Stimulated activated CD4-positive, alpha-beta T cell treated with anti-CD3 and anti-CD28 coated beads, Interleukin-15, amount 100 ng/mL, for 24 hours (primary cell): ENCODE measurements at places on chromosomes 2 and 18.

GRCh38 chr2:64342195-64343099, 111.5 kb upstream of the LGALSL start:
- no peak for DNase-seq

DNA sequence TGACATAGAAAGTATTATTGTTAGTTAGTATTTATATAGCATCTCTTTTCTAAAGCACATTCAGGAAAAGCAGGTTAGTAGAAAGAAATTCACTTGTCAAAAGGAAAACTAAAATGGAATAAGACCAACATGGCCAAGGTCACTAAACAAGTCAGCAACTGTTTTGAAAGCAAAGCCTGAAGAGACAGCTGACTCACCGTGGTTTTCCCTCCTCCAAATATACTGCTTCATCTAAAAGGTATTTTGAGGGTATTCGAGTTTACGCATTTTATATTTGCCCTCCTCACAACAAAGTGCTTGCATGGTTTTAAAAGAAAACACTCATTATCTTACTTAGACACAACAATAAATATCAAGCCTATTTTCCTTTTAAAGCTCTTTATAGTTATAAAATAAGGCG, 24.0 kb downstream of the ZNF385B start:
- no peak for DNase-seq

DNA sequence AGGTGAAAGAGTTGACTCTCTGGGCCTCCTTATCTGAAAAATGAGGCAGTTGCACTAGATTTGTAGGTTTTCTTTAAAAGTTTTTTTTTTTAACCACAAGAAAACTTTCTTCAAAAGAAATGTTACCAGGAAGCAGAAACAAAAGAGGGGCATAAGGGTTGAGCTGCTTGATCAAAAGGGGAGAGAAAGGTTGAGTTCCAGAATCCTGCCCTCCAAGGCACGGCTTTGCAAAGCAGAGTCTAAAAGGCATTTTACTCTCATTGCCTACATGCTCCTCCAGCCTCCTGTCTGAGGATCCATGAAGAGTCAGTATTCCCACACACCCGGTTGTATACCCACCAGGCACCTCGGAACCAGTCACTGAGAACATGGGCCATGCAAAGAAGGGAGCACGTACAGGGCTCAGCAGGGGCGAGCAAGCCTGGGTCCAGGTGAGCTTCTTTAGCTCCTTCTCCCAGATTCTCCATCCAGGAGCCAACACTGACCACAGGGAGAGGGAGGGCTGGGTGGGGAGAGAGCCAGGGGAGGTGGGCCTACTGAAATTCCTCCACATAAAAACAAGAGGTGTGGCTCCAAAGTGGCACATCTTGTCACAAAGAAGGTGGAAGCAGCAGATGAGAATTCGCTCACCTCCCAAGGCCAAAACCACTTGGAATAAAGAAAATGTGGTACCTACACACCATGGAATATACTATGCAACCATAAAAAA, 116.0 kb upstream of the EPC2 start:
- no peak for DNase-seq

- no peak for DNase-seq
Measured at GRCh38 chr2:23839919-23840578, 86.9 kb downstream of the ATAD2B start.

GRCh38 chr18:55097456-55098170, 138.4 kb upstream of the CCDC68 start:
- no peak for DNase-seq

DNA sequence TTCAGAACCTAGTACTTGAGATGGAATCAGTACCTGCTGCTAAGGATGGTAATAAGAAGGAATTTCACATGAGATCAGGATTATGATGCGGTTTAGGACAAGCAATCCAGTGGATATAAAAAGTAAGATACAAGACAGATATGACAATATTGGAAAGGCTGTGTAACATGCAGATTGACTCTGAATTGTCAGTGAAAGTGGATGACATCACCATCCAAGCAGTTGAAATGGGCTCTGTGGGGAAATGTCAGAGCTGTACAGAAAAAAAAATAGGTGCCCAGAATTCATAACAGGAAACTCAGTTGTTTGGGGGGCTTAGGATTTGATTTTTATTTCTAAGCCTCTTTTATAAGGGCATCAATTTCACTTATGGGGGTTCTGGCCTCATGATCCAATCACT, 438.3 kb downstream of the SPAG16 start:
- DNase-seq: no peak

- no peak for DNase-seq
Measured at GRCh38 chr2:111178730-111179405, 58.2 kb downstream of the BCL2L11 start.

DNA sequence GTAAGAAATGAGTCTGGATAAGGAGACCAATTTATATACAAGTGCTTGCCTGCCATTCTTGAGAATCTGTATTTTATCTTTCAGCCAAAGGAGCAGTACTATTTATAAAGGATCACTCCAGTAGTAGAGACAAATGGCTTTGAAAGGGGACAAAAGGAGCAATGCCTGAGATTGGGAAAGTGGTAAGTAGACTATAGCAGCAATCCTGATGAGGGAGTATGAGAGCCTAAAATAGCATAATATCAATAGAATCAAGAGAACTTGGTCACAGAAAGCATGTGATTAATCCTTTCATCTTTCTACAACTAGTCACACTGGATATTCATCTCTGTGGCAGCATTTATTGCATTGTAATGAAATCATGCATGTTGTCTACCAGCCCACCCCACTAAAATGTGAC, 20.2 kb downstream of the NRXN1 start:
- no peak for DNase-seq
